ENCODE measurements at places on chromosomes 11 and 22. TPM values are rescaled to one million over a fixed set of nuclear protein-coding genes. Genes with fewer than 3 reads are reported as not detected.

DNA sequence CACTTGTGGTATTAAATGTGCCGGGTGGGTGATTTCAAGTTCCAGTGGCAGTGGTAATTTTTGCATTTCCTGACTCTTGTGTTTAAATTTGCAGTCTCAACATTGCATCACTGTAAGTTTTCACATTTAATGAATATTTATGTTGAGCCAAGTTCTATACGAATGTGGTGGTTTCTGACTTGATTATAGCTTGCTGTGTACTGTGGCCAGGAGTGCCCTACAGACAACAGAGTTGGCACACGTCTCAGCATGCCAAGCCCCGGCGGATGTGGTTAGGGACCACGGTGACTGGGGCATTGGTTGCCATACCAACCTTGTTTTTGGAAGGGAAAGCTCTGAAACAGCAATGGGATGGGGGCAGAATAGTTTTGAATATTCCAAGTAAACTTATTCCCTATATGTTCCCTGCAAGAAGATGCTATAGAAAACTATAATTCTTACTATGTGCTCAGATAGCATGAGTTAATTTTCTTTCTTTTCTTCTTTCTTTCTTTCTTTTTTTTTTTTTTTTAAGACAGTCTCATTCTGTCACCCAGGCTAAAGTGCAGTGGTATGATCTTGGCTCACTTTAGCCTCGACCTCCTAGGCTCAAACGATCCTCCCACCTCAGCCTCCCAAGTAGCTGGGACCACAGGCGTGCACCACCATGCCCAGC is 16.0 kb downstream of the ZNRF3 start:
- DNase-seq = no peak

GRCh38 chr11:33324302-33324985 is 67.3 kb downstream of the HIPK3 start:
- DNase-seq = no peak

XKR3 gene
- total RNA-seq = not detected

PIWIL4 gene
- 0.68 TPM for total RNA-seq

GRCh38 chr11:12777208-12777874 is 103.1 kb downstream of the TEAD1 start:
- DNase-seq = no peak

GRCh38 chr22:36368359-36368983 is 19.3 kb downstream of the MYH9 start:
- DNase-seq = no peak

GRCh38 chr22:48581796-48582469 is 1245.7 kb downstream of the BRD1 start:
- peak; percentile 35 for DNase-seq

- no peak for DNase-seq
These were observed 45.4 kb downstream of the MPPED2 start for GRCh38 chr11:30540781-30541180.

GRCh38 chr22:37749831-37750595 is 53.2 kb downstream of the TRIOBP start:
- DNase-seq = peak; percentile 71

DNA sequence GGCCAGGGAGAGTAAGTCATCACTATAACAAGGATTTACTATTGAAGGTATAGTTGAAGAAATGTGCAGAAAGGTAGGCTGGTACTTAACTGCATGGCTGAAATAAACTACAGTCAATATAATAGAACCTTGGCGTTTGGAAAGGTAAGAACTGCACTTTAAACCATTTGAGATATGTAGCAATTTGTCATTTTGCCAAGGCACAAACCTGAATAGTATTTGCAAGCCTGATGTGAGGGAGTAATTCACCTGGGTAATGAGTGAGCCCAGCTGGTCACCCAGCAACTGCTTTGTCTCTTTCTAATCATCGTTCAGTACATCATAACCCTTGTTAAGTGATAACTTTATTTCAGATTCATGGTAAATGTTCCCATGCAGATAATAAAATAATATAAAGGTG is 62.3 kb upstream of the SCUBE2 start:
- no peak for DNase-seq

GRCh38 chr22:45242778-45243191 is 2.1 kb upstream of the KIAA0930 start:
- no peak for DNase-seq

DNA sequence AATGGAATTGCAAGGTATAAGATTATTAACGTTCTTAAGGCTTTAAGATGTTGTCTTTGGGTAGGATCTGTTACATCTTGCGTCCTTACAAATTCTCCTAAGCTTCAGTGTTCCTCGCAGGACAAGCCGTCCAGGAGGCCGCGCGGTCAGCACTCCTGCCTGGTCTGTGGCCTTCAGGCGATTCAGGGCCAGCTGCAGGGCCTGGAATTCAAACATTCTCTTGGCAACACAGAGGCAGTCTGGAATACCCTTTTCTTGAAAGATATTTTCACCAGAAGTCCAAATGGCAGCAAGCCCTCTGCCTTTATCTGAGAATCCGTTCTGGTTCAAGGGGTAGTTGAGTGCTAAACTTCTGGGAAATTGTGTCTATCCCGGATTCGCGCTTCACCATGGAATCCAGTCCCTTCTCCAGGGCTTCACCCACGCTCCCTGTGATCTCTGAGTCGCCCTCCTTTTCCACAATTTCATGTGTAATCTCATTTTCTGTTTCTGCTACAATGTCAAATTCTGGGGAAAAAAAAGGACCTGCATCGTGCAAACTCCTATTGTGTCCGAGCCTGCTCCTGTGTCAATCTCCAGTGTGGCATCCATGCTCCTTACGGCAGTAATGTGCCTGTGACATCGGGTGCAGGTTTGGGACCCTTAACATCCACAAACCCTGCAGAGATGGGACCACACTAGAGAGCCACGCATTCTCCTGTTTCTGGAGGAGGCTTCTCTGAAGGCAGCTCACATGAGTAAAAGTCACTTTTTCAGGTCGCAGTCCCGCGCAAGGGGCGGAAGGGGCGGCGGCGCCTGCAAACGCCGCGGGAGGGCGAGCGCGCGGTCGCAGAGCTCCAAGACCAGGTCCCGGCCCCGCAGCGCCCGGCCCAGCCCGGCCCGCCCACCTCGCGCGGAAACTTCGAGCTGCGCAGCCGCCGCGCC is 25.4 kb upstream of the SORL1 start:
- DNase-seq = peak; percentile 80

DNA sequence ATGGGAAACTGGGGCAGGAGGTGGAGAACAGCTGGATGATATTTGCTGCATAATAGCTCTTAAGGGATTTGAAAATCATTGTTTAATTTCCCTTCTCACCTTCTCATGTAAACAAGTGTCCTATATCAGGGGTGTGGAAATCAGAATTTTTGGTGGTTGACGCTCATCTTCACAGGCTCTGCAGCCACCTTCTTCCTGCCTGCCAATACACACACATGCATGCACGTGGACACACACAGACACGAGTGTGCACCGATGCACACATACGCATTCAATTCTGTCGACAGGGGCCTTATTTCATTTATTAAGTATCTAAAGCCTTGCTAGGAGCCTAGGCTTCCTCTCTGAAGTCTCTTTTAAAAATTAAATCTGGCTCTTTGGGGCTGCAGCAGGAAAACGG is 349.4 kb upstream of the NCAM1 start:
- DNase-seq = no peak

GLYATL2 gene
- not detected for total RNA-seq

- no peak for DNase-seq
These were observed 516 bp downstream of the NEU3 start for GRCh38 chr11:74989260-74989638.

GNAZ gene
- total RNA-seq = 3.1 TPM

GRCh38 chr11:78594814-78595213 is 20.1 kb upstream of the NARS2 start:
- no peak for DNase-seq

DNA sequence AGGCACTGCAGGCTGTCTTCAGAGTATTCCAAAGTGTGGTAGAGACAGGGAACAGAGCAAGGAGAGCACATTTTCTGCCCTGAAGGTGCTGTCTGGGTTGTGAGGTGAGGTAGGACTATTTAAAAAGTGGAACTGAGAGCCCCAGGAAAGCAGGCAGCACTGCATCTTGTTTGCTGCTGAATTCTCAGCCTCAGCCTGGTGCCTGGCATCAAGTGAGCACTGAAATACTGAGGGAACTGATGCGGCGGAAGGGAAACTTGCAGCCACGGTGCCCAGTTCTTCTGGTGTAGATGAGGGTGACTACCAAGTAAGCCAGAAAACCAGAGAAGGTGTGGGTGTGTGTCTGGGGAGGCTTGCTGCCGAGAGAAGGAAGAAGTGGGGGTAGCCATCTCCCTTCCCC is 59.5 kb downstream of the TNRC6B start:
- DNase-seq = no peak

GRCh38 chr11:1659506-1659905 is 29.9 kb downstream of the KRTAP5-5 start:
- no peak for DNase-seq

MPEG1 gene
- 18.3 TPM for total RNA-seq

RIMBP3B gene
- 0.08 TPM for total RNA-seq

VSIG10L2 gene
- 0.30 TPM for total RNA-seq

All from Right ventricle myocardium inferior (tissue), 1 donor.